ENCODE measurements at places on chromosomes 2 and 18. TPM values are rescaled to one million over a fixed set of nuclear protein-coding genes. Genes with fewer than 3 reads are reported as not detected.

DNA sequence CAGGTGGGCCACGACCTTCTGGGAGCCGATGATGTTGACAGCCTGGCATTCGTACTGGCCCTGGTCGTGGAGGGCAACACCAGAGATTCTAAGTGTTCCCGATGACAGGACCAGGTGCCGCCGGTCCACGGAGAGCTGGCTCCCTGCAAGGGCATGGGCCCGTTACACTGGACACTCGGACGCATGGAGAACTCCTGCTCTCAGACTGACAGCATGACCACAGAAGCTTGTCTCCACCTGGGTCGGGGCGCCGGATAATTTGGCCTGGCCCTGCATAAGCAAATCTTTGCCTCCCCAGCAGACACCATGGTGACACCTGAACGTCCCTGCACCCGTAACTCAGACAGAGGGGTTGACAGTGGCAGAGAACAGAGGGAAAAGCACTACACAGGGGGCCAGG is 80.7 kb downstream of the PXDN start:
- DNase-seq: no peak

GRCh38 chr2:44572196-44572900 is 210.6 kb downstream of the CAMKMT start:
- no peak for DNase-seq

DNA sequence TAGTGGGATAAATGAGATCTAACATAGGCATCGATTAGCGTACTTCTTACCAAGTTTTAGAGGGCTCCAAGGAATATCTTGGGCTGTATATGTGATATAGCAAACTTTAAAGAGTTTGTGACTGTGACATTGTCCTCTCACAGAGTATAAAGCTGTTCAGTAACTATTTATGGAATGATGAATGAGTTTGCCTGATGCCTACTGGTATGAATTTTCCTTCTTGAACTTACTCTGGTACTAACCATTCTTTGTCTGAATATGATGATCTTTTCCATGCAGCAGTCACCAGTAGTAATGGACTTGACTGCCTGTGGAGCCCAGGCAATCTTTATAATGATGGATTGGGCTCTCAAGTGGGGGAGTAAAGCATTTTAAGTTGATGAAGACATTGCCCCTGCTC is 120.5 kb downstream of the PARD3B start:
- no peak for DNase-seq

- DNase-seq: no peak
Observed at GRCh38 chr2:88829607-88830463, 138.4 kb downstream of the RPIA start.

- DNase-seq: no peak
Observed at GRCh38 chr2:57536535-57537231, 509.9 kb upstream of the VRK2 start.

- DNase-seq: no peak
Observed at GRCh38 chr2:32701806-32702205, 74.0 kb downstream of the TTC27 start.

- no peak for DNase-seq
Observed at GRCh38 chr2:237202288-237203030, 116.8 kb downstream of the COPS8 start.

DNA sequence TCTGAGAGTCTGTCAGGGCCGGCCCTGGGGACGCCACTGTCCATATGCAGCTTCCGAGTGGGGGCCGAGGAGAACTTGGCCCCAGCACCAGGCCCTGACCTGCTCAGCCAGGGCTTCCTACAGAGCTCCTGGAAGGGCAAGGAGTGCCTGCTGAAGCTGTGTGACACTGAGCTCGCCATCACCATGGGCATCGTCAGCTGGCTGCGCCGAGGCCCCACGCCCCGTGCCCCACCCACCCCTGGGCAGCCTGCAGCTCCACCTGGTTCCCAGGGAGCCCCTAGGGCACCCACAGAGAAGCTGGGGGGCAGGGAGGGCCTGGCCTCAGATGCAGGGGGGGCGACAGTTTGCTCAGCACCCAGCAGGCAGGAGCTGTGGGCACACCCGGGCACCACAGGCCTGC is 8.1 kb downstream of the AMER3 start:
- DNase-seq: no peak

GRCh38 chr2:69958480-69958879 is 3.0 kb downstream of the ASPRV1 start:
- DNase-seq: no peak

DNA sequence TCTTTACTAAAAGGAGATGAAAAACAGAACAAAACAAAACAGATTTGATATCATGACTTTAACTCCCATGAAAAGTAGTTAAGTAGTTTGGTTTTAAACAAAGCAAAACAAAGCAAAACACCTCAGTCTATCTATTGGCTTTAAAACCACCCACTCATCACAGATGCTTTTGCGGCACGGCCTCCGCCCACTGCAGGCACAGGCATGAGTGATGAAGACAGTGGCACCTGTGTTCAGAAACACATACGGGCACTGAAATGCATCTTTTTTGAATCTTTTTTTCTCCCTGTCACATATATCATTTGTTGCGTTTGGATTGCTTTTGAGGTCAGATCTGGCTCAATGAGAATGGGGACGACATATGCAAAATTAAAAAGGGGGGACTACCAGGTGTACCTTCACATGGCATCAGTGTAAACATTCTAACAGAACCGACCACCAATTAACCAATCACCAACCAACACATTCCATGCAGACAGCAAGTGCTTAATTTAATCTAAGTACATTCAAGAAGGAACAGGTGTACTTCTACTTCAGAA is 147.4 kb upstream of the REV1 start:
- no peak for DNase-seq

DNA sequence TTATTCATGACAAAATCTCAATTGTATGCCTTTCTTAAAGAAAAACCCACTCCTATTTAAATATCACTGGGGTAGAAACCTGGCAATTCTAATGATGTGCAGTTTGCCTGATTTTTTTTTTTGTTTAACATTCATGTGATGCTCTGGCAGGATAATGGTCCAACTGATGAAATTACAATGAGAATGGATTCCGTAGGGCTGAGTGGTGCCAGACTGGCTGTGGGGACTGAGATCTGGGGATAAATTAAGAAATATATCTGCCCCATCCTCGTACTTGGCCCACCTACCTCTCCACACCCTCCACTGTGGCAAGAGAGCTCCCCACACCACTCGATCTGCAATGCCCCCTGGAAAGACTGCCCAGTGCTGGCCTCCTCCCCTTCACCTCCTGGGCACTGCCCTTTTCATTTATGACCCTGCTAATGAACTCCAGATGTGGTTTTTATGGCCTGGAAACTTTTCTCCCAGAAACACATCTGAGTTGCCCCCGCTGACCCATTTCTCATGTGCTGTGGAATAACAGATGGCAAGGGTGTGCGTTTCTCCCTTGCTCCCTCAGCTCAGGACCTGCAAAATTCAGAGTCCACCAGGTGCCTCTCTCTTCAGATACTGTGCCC is 33.0 kb upstream of the RPL37A start:
- no peak for DNase-seq

DNA sequence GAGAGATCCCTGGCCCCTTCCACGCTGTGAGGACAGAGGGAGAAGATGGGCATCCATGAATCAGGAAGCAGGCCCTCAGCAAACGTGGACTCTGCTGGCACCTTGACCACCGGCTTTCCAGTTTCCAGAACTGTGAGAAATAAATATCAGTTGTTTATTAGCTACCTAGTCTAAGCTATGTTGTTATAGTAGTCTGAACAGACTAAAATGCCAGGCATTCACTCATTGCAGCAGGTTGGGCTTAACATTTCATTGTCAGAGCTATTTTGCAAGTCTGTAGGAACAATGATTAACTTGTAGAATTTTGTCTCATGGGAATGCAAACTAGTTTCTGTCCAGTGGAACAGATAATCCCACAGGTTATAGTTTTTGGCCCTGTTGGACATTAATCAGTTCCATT is 24.8 kb upstream of the TBC1D8 start:
- no peak for DNase-seq

DNA sequence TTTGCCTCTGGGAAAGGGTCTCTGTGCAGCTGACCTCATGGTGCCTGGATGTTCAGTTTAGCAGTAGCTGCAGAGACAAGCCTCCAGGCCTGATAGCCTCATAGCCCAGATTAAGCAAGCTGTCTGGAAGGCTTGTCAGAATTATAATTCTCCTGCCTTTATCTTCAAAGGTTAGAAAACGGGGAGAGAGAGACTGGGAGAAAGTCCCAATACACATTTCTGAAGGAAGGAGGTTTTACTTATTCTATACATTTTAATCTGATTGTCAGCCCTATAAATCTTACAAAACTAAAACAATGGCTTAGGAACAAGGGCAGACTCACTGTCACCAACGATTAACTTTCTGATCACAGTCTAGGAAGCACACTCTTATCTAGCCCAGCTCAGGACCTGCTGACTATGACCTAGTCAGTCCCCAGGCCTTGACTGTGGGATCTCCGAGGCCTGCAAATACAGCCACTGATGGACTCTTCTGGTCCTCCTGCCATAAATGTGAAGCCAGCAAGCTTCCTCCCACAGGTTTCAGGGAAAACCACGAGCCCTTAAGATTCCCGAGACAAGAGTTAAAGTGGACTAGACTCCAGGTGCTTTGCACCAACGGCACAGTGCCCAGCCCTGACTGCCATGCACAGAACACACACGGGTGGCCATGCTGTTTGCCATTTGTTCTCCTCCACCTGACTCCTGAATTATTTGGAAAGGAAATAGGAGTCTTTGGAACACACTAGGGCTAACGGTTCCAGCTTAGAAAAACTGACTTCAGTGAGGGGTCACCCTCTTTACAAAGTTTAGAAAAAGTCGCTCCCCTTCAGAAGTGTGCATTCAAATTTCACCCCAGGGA is 111.4 kb upstream of the SMAD7 start:
- DNase-seq: no peak

- no peak for DNase-seq
Observed at GRCh38 chr2:216429428-216429827, 17.1 kb downstream of the SMARCAL1 start.

GRCh38 chr2:113234721-113235346 is 43.9 kb downstream of the PAX8 start:
- no peak for DNase-seq

- DNase-seq: no peak
Observed at GRCh38 chr2:19685731-19686130, 216.1 kb downstream of the TTC32 start.

DNA sequence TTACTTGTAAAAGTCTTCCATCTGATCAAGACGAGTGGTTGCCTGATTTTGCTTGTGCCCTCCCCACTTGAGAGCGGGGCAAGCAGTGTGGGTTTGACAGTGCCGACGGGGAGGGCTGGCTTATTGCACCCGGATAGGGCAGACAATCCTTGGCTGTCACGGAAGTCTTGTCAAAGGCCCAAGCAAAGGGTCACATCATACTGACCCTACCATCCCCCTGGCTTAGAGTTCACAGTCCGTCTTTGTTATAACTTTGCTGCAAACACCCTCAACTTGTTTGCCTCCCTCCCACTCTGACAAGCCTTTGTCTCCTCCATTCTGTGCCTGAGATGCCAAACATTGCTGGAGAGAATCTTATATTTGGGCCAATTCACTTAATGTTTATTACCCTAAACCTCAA is 165.9 kb upstream of the MSH6 start:
- DNase-seq: no peak

- DNase-seq: no peak
Observed at GRCh38 chr2:202172439-202173211, 65.8 kb downstream of the SUMO1 start.

The TUBA3E gene
- not detected for total RNA-seq

The CCDC195 gene
- not detected for total RNA-seq

The WBP1 gene
- total RNA-seq: 35.7 TPM

The SMYD1 gene
- not detected for total RNA-seq

The ASXL3 gene
- 7.2 TPM for total RNA-seq

The DCDC2C gene
- total RNA-seq: 3.9 TPM

The ACVR1C gene
- total RNA-seq: 1.4 TPM

The CLEC4F gene
- not detected for total RNA-seq

The ALKAL2 gene
- 38.9 TPM for total RNA-seq

Data from tibial nerve (tissue), 4 donors.